ENCODE measurements at places on chromosomes 12 and 14.

- no peak for DNase-seq
These were observed 24.2 kb downstream of the SYNJ2BP start for GRCh38 chr14:70392676-70393075.

GRCh38 chr14:101196795-101197590 is 293.5 kb upstream of the RTL1 start:
- DNase-seq, result no peak

DNA sequence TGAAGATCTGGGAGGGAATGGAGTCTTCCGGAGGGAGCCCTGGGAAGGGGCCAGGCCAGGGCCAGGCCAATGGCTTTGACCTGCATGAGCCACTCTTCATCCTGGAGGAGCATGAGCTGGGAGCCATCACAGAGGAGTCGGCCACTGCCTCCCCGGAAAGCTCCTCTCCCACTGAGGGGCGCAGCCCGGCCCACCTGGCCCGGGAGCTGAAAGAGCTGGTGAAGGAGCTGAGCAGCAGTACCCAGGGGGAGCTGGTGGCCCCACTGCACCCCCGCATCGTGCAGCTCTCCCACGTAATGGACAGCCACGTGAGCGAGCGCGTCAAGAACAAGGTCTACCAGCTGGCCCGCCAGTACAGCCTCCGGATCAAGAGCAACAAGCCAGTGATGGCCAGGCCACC is 37.7 kb downstream of the PLEKHG3 start:
- no peak for DNase-seq

DNA sequence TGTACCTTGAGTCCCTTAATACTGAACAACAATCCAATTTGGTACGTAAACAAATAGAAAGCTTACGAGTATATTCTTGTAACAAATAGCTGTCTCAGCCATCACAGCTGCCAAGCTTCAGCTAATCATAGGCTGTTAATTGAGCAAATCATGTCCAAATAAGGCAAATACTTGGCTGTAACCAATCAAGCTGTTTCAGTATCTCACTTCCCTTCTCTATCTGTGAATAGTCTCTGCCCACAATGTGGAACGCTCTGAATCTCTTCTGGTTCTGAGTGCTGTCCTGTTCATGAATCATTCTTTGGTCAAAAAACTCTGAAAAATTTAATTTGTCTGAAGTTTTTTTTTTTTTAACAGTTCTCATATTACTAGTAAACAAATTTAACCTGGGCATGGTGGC is 5.8 kb upstream of the NEMF start:
- DNase-seq, result no peak

DNA sequence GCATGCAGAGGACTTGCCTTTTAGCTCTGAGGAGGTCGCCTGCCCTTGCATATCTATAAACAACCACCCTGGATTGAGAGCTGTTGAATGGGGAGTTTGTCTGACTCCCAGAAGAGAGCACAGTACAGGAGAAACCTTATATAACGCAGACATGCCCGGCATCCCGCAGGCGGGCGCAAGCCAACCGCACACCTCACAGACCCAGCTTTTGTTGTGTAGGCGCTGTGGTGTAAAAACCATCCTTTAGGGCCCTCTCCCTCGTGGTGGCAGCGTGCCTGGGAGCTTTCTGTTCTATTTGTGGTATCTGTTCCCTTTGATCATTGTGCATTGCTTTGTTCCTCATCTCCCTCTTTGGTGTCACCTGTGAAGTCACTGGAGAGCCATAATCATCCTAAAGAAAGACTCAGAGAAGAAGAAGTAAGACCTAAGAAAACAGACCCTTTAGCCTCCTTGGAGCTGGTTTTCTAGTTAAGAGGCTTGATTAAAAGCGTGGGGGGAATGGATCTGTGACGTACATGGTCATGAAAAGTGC is 77.7 kb downstream of the ETV6 start:
- peak; percentile 65 for DNase-seq

DNA sequence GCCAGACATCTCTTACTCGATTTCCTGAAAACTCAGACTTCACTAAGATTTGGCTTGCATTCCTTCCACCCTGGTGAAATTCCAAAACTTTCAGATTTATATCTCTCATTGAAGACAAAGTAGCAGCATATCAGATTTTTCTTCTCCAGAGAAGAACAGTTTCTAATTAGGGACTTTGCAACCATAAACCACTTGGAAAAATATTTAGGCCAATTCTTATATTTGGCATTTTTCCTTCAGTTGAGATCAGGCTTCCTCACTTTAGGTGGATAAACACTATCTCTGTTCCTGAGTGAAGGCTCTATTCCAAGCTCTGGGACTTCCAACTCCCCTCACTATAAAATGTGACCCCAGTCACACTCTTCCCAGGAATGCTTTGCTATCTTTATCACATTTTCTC is 1434.3 kb upstream of the FLRT2 start:
- DNase-seq, result no peak

DNA sequence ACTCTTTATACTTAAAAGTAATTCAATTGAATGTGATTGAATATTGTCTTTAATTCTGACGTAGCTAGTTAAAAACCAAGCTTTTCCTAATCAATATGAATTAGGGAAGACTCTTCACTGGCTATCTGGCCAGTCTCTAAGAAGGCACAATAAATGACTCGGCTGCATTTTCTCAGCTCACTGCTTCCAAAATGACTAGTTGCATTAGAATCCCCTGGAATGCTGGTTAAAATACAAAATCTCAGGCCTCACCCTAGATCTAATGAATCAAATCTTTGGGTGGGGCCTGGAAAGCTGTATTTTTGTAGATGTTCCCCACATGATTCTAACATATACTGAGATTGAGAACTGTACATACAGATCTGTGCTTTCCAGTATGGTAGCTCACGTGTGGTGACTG is 242.1 kb downstream of the CHST11 start:
- no peak for DNase-seq

DNA sequence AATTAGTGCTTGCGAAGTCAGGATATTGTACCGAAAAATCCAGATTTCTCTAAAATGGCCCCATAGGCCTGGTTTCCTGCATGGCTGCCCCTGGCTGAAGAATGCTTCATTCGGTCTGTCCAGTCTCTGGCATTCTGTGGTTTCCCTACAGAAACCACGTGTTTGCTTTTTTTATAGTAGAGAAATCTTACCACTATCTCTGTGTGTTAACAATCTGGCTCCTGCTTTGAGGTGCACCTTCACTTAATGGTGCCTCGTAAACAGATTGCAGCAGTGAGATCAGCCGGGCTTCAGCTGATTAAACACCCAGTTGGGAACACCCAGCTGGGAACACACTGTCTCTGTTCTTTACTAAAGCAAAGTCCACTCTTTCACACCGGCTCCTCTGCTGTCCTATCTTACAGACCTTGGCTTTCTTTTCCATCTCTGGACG is 6.7 kb upstream of the DNAAF2 start:
- no peak for DNase-seq

GRCh38 chr14:92122351-92122677 is 545 bp downstream of the CPSF2 start:
- DNase-seq, result no peak

GRCh38 chr12:99066726-99067125 is 421.6 kb downstream of the APAF1 start:
- no peak for DNase-seq

- DNase-seq, result no peak
These were observed 468.0 kb downstream of the FUT8 start for GRCh38 chr14:65880507-65880906.

DNA sequence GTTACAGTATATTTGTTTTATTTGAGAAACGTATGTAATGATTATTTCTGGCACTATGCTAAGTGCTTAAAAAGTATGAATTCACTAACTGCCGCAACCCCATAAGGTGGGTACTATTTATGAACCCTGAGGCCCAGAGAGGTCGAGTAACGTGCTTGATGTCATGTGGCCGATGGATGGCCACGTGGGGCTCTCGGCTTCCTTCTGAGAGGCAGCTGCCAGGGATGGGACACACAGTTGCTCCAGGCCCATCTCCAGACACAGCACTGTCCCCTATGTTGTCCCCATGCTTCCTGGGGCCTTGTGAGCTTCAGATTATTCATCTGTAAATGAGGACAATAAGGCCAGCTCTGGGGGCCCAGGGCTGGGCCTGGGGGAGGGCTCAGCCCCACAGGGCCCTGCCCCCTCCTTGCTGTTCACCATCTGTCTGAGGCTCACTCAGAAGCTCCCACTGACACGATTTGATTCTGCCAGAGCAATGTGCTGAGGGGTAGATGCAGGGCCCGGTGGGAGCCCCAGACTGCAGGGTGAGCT is 115.0 kb downstream of the CALM1 start:
- no peak for DNase-seq
